Bronchus fibroblast of lung (primary cell): ENCODE measurements at places on chromosomes 6 and 20. TPM values are rescaled to one million over a fixed set of nuclear protein-coding genes. Genes with fewer than 3 reads are reported as not detected.

The ELOVL2 gene
- total RNA-seq, result under 0.01 and 0.17 TPM in 2 replicates

The HLA-DRB1 gene
- total RNA-seq, result not detected in 2 replicates

The SCRT2 gene
- not detected in 2 replicates for total RNA-seq

The TP53TG5 gene
- total RNA-seq, result not detected in 2 replicates

The PKHD1 gene
- not detected in 2 replicates for total RNA-seq

The VIP gene
- total RNA-seq, result not detected in 2 replicates

The AVP gene
- not detected in 2 replicates for total RNA-seq

The HTR1B gene
- total RNA-seq, result 2.2 and 3.5 TPM in 2 replicates

The MMP24 gene
- total RNA-seq, result 0.15 and 0.17 TPM in 2 replicates

The LPA gene
- total RNA-seq, result not detected in 2 replicates

The PPP1R16B gene
- total RNA-seq, result not detected in 2 replicates

The RIPOR3 gene
- total RNA-seq, result 0.30 and 0.34 TPM in 2 replicates

The THBS2 gene
- 43.2 and 48.8 TPM in 2 replicates for total RNA-seq

The GPR63 gene
- total RNA-seq, result 0.74 and 1.0 TPM in 2 replicates

The PAX1 gene
- not detected in 2 replicates for total RNA-seq

The FAM50B gene
- 8.9 and 11.9 TPM in 2 replicates for total RNA-seq

The WFDC2 gene
- total RNA-seq, result not detected in 2 replicates

The CHMP4B gene
- 27.1 and 30.5 TPM in 2 replicates for total RNA-seq

The CALHM5 gene
- 1.5 TPM in 2 replicates for total RNA-seq

The RAB44 gene
- under 0.01 TPM in 1 of 2 replicates, not detected in the other for total RNA-seq

The KCNK16 gene
- total RNA-seq, result not detected in 2 replicates
